ENCODE measurements at places on chromosomes 16 and 17.

DNA sequence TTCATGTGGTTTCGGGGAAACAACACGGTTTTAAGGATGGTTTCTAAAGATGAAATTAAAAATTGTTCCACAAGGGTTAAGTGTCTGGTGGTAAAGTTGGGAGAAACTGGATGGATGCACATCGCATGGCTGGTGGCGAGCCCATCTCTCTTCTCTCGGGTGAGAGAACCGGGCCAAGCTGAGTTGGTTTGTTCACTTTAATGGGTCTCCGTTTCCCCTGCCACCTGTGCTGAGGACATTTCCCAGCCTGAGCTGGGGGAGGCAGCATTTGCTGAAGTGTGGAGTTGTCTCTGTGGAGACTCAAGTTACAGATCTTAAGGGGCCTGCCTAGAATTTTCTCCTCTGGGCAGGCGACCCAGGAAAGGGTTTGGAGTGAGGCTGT is 7.9 kb downstream of the FUS start:
- DNase-seq = no peak

DNA sequence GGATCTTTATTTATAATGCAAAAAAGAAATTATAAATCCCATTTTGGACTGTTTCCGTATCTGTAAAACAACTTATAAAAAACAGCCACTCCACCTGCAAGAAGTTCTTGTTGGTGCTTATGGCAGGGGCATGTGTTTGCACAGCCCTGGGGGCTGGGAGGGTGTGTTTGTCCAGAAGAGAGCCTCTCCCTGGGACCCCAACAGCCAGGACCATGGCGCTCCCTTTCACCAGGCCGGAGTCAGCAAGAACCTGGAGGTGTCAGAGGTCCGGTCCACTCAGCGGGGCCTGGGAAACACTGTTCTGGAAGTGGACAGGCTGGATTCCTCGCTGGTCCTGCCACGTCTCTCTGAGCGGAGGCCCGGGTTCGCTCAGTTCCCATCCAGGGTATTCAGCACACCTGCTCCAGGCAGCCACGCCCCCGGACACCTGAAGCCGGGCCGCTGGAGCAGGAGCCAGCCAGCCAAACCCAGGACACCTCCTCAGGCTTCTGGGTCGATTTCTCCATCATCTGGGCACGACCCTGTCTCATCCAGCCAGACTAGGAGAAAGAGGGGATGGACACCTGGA is 18.9 kb upstream of the GINS2 start:
- DNase-seq = no peak

GRCh38 chr16:4531811-4532210 is 6.8 kb downstream of the CDIP1 start:
- no peak for DNase-seq

- no peak for DNase-seq
Measured at GRCh38 chr16:81435103-81435502, 9.5 kb upstream of the CMIP start.

GRCh38 chr17:9536061-9536460 is 39.6 kb downstream of the STX8 start:
- DNase-seq = no peak

DNA sequence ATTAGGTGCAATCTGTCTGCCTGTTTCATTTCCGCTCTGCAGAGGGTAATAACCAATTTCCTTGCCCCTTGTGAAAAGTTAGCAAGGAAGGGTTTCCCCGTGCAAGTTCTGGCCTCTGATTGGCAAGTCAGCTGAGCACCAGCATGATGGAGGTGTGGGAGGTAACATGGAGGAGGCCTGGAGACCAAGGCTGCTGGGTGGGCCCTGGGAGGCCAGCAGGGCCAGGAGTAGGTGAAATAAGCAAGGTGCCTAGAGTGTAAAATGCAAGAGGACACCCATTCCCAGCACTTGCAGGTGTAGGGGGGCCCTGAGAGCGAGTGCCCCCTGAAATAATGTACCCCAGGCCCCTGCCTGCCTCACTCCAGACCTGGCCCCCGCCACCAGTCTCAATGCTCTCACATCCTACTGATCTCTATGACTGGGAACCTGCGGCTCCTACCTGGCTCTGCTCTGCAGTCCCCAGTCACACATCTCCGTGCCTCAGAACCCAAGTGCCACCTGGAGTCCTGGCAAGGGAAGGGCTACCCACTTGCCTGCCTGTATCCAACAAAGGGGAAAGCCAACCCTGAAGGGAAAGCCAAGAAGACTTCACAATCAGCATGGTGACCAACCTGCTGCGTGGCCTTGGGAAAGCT is 116.2 kb downstream of the C16orf78 start:
- DNase-seq = no peak

DNA sequence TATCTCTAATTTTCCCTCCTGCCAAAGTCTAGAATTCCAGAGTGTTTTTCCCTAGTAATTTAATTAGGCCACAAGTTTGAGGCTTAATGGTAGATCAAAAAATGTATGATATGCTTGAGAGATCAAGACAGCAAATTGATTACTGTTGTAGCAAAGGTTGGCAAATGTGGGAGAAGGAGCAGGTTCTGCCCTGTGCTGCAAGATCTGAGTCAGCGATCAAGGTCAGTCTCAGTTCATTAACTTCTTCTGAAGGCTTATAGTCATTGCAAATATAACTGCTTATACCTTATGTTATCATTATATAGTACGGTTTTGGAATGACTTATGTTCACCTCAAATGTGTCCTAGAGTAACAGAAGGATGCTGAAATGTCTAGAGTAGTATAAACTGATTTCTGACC is 231.1 kb upstream of the TBX2 start:
- no peak for DNase-seq

- DNase-seq = no peak
Measured at GRCh38 chr17:65467156-65467555, 94.3 kb downstream of the AXIN2 start.

DNA sequence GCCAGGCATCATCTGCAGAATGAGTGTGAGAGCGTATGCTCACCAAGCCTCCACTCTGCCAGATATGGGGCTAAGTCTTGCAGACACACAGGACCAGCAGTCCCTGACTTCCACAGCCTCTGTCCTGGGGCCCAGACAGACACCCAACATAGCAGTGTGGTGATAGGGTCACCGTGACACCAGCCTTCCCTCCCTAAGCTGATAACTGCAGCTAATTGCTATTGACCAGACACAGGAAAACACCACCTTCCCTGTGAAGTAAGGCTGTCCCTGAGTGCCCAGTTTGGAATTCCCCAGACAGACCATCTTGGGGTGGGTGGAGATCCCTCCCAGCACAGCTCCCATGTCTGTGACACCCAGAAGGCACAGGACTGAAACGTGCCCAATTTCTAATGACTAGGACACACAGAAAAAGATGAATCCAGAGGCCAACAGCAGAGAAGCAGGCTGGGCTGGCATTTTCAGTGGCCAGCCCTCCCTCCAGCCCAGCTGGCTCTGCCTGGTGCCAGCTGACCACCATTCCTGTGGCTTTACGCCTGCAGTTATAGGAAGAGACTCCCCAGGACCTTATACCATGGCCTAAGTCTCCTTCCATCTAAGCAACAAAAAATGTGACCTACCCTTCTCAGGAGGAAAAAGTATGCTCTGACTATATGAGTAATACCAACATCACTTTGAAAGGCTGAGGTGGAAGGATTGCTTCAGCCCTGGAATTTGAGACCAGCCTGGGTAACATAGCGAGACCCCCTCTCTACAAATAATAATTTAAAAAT is 30.3 kb downstream of the ATPAF2 start:
- peak; percentile 80 for DNase-seq

DNA sequence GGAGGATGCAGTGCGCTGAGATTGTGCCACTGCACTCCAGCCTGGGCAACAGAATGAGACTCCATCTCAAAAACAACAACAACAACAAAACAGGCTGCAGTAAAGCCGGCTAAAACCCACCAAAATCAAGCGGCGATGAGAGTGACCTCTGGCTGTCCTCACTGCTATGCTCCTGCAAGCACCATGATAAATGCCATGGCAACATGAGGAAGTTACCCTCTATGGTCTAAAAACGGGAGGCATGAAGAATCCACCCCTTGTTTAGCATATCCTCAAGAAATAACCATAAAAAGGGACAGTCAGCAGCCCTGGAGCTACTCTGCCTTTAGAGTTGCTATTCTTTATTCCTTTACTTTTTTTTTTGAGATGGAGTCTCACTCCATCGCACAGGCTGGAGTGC is 8.4 kb upstream of the LGALS3BP start:
- DNase-seq = no peak

- DNase-seq = no peak
Measured at GRCh38 chr17:4269915-4270314, 6.1 kb upstream of the ANKFY1 start.

GRCh38 chr17:5619088-5619740 is 34.9 kb upstream of the NLRP1 start:
- no peak for DNase-seq

Data from mammary epithelial cell (primary cell).